ENCODE measurements at places on chromosomes 2 and 18.

DNA sequence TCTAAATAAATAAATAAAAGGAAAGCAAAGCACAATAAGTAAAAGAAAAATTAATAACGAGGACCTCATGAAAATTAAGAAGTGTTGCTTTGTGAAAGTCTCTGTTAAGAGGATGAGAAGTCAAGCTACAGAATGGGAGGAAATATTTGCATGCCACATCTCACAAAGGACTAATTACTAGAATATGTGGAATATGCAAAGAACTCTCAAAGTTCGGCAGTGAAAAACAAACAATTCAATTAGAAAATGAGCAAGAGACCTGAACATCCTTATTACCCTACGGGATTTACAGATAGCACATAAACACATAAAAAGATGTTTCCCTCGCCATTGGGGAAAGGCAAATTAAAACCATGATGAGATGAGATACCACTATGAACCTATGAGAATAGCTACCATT lies 23.3 kb downstream of the CYP26B1 start:
- DNase-seq: no peak

DNA sequence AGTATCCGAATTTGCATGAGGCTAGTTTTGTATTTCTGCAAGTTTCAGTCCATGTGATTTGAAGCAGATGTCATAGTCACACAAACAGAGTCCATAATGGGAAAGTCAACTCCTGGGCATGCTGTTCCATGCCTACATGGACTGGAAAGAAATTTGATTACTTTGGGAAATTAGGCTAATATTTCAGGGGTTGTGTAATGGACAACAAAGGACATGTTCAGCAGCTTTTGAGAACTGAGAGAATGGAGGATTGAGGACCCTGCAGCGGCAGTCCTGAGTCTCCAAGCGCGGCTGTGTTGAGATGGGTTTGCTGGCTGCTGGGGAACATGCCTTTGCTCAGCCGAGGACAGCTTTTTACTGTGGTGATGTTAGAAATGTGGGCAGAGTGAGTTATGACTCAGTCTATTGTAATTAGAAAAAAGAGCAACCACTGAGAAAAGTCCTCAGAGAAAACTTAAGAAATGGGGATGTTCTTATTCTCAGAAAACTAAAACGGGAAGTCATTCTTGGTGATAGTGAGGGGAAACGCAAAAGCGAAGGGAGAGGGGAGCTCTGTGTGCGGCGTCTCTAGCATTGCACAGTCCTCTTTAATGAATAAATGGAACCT lies 149.2 kb downstream of the FAM210A start:
- DNase-seq: peak; percentile 33

DNA sequence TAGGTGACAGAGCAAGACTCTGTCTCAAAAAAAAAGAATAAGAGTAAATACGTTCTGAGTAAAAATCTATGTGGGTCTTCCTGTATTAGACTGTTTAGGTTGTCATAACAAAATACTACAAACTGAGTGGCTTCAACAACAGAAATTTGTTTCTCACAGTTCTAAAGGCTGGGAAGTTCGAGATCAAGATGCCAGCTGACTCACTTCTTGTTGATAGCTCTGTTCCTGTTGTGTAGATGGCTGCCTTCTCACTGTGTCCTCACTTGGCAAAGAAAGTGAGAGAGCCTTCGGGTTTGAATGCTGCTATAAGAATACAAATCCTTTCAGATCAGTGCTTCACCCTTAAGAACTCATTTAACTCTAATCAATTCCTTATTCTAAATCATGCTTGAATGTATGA lies 430.0 kb upstream of the VWC2L start:
- DNase-seq: no peak

DNA sequence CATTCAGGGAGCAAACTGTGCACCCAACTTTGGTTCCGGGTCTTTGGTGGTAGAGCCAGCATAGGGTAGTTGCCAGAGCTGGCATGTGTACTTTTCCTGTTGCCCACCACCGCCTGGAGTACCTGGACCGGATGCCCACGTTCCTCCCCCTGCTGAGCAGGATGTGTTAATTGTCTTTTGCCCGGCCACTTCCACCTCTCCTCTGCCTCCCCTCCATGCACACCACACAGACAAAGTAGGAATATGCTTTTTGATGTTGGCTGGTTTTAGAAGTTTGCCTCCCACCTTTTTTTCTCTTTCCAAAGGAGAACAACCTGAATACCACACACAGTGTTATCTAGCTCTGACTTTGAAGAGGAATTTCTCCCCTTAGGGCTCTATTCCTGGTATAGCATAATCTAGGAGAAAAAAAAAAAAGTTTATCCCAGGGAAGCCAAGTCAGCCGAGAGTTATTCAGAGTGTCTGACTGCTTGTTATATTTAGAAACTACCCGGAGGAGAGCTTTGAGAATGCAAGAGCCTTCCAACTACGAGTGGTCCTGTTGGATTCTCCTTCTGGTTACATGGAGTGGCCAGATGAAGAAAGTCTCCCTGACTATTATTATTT lies 111.9 kb downstream of the SETBP1 start:
- DNase-seq: no peak

- DNase-seq: no peak
Measured at GRCh38 chr2:120879431-120880295, 144.0 kb downstream of the GLI2 start.

DNA sequence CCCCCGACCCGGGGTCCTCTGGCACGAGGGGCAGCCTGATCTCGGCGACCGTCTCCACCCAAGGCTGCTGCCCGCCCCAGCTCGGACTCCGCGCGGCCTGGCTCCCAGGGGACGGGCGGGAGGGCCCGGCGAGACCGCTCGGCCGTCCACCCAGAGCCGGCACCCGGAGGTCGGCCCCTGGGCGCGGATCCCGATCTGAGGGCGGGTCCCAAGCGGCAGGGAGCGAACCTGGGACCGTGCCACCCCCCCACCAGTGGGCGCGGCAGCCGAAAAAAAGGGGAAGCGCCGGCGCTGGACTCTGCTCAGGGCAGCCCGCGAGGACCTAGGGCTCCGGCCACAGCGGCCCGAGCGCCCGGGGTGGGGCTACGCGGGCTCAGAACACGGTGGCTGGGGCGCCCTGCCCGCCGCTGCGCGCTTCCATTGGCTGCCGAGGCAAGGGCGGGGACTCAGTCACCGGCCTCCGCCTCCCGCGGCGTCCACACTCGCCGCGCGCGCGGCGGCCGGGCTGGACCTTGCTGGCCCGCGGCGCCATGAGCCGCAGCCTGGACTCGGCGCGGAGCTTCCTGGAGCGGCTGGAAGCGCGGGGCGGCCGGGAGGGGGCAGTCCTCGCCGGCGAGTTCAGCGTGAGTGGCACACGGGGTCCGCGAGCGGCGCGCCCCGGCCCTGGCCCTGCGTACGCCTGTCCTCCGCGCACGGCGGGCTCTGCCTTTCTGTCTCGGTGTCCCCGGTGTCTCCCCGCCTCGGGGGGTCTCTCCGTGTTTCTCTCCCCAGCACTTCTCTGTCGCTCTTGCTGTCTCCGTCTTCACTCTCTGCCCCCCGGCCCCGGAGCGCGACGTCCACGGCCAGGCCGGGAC lies at the start of gene PTPN18:
TSS of gene PTPN18 (plus strand) at position 479 of the 854 bp plus-strand sequence. CDS start at position 531, 52 bp downstream.
- peak; percentile 52 for DNase-seq

GRCh38 chr2:188798159-188798558 lies 176.0 kb upstream of the COL3A1 start:
- no peak for DNase-seq

DNA sequence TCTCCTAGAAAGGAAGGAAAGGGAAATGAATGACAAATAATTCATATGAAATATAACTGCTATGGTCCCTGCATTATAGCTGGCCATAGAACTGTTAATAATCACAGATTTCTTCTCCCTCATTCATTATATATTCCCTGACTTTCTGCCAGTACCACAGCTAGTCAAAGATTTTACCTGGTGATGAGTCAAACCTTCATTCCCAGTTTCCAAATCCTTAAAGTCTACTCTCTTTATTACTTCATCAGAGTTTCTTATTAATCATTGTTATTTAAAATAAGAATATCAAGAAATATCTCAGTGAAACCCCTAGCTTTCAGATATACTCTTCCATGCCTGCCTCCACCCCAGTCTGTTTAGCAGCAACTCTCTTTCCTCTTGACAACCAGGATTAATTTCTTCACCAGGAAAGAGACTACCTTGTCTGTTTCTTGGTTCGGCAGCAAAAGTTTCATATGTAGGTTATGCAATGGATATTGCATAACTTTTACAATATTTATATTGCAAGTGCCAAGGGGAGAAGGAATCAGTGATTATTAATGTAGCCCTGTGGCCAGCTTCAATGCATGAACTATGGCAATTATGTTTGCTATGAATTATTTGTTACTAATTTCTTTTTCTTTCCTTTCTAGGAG lies 533.8 kb downstream of the FBXO15 start:
- no peak for DNase-seq

- DNase-seq: no peak
Measured at GRCh38 chr2:196290136-196290535, 118.8 kb upstream of the STK17B start.

DNA sequence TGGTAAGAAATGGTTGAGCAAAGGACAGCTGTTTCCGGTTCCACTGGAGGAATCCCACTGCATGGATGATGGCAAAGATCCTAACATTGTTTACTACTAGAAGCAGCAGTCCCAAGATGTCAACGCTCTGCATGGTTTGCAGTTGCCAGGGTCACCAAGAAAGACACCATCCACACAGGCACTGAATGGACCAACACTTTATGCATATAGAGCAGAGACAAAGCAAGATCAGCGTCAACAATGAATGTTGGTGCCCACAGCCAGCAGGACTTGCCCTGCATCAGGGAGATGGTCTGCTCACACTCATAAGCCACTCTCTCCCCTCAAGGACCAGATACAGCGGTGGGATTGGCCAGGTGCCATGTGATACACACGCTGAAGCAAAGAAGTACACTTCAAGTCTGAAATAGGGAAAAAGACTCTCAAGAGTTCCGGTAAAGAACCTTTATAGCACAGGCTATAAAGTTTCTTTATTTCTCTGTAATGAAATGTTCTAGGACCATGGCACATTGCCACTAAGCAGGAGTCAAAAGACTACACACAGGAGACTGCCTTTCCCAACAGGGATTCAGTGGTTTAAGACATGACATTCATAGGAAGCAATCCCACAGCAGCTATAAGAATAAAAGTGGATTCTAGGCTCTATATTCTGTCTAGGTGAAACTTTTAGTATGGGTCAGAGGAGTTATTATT lies 133.2 kb upstream of the EPHA4 start:
- DNase-seq: no peak

DNA sequence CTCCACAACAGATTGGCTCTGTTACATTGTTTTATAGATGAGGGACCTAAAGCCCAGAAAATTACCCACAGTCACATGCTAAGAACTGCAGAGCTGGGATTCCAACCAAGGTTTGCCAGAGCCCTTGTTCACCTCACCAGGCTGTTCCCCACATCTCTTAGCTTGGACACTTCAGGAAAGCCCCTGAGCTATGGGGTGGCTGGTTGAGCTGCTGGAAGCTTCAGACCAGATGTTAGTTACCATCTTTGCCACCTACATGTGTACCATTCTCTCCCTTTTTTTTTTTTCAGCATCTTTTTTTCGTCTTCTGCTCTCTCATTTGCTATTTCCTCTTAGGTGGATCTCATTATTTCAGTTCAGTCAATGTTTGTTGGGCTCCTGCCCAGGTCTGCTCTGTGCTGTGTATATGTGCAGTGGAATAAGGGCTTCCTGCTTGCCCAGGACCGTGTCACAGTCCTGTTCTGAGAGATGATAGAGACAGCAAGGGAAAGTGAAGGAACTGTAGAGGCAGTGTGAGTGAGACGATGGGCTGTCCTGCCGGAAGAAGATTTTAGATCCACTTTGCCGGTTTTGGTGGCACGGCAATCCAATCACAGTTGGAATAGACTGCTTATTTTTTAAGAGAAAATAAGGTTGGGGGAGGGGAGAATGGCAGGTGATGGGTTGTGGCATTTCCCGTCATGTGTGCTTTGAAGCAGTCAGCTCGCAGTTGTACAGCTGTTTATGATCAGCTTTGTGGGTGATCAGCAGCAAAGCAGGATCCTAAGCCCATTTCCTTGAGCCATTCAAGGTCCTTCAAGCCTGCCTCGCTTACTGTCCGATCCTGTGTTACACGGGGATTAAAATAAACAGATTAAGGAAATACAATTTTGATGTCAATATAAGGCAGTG lies 152.6 kb downstream of the RTN4 start:
- no peak for DNase-seq

DNA sequence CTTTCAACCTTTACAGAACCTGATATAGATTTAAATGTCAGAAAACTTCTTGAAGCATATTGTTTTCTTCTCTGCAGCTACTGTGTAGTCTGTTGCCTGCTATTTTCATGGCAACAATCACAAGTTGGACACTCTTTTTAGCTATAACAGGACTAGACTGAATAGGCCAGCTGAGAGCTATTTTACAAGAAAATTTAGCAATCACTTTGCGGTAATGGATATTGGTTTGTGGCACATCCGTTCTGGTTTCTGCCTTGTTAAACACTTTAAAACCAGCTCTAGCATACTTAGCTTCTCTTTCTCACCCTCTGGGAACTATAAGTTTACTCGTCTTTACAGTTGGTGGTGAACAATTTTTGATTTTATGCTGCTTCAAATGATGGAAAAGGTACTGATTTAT lies 125.7 kb downstream of the MAP2 start:
- no peak for DNase-seq

DNA sequence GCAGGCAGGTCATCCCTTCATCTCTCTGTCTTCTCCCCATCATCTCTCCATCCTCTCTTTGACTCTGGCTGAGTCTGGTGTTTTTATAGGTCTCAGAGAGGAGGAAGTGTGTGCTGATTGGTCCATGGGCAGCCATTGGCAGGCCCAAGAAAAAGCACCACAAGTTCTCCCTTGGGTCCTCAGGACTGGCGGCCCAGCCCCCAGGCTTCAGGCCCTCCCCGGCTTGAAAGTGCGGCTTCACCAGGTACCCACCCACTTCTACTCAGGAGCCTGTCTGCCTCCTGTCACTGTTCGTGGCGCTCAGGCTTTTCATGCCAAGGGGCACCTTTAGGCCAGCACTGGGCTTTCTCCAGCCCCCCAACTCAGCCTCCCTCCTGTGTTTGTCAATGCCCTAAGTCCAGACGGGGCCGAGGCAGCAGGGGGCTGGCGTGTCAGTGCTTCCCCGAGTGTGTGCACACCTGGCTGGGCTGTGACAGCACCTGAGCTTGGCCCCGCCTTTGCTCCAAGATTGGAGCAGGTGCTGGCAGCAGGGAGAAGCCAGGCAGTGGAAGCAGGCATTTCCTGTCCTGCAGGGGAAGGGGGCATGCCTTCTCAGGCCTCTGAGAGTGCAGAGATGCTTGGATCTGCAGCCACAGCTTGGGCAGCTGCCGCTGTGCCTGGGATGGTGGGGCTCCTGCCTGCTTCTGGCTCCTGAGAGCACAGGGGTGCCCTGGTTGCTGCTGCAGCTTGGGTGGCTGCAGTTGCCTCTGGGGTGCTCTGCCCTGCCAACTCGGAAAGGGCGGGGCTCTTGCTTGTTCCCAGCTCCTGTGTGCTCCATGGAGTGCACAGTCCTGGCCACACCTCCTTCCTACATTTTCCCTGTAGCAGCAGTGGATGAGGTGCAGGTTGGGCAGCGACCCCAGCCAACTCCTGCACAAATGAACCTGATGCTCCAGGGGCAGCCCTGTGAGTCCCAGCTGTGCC lies 34.1 kb downstream of the FBXO48 start:
- DNase-seq: no peak

GRCh38 chr2:96493072-96493471 lies 12.1 kb downstream of the NEURL3 start:
- DNase-seq: no peak
